Stimulated activated naive B cell treated with anti-CD40 and anti-IgM and Interleukin-4, amounts not matched to agents 10 μg/mL and 1 μg/mL and 100 μg/mL, for 72 hours (primary cell): ENCODE measurements at places on chromosomes 13 and 19.

DNA sequence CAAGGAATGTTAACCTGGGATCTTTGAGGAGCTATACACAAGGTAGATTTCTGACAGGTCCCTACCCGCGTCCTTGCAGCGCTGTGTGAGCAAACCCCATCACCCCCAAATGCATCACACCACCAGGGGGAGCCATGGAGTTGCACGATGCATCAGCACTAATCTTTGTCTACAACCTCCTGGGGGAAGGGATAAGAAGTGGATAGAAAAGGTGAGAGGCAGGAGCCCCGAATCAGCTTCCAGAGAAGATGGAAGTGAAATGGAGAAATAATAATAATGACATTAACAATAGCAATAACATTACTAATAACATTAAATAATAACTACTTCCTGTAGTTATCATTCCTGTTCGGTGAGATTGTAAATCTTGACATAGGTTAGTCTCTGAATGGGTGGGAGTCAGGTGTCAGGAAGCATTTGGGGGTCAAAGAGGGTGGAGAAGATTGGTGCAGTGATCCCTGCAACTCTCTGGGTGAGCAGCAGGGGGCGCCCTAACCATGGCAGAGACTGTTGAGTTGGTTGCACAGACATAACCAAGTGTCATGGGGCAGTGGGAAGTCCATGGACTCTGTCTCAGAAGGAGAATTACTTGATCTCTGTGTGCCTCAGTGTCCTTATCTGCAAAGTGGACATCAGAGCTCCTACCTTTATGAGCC is 16.5 kb downstream of the SIGLEC7 start:
- H3K36me3 ChIP-seq: no peaks in the 10 kb centered on the region
- H3K4me3 ChIP-seq: no peak overlapping the region
- H3K27ac ChIP-seq: peak overlapping the region; percentile 52

DNA sequence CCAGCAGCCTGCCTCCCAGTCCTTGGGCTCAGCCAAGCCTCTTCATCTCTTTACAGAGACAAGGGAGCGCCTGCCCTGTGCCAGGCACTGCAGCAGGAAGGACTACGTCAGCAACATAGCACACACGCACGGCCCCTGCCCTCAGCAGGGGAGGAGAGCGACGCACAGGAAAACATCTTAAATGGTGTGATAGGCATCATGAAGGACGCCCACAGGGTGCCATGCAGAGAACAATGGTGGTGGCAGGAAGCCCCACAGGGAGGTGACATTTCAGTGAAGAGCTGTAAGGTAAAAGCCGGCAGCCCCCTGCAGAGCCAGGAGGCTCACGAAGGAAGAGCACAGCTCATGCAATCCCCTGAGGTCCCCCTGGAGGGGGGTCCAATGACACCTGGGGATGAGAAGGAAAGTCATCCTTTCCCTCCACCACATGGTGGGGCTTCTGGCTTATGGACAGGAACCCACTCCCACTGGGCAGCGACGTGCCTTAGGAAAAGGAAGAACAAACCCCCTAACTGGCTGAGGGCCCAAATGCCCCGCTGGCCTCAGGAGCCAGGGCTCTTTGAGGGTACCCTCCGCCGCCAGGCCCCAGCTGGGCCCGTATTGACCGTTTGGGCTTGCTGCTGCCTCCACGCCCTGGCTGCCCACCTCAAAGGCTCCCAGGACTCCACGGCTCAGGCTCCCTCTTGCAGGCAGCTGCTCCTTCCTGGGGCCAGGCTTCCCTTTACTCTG is 37.3 kb upstream of the C13orf42 start:
- H3K27ac ChIP-seq: no peak overlapping the region
- DNase-seq: no peak
- H3K4me1 ChIP-seq: no peaks in the 10 kb centered on the region
- no peak overlapping the region for H3K4me3 ChIP-seq
- peaks cover 5% of the 10 kb centered on the region for H3K27me3 ChIP-seq
- H3K36me3 ChIP-seq: no peaks in the 10 kb centered on the region

DNA sequence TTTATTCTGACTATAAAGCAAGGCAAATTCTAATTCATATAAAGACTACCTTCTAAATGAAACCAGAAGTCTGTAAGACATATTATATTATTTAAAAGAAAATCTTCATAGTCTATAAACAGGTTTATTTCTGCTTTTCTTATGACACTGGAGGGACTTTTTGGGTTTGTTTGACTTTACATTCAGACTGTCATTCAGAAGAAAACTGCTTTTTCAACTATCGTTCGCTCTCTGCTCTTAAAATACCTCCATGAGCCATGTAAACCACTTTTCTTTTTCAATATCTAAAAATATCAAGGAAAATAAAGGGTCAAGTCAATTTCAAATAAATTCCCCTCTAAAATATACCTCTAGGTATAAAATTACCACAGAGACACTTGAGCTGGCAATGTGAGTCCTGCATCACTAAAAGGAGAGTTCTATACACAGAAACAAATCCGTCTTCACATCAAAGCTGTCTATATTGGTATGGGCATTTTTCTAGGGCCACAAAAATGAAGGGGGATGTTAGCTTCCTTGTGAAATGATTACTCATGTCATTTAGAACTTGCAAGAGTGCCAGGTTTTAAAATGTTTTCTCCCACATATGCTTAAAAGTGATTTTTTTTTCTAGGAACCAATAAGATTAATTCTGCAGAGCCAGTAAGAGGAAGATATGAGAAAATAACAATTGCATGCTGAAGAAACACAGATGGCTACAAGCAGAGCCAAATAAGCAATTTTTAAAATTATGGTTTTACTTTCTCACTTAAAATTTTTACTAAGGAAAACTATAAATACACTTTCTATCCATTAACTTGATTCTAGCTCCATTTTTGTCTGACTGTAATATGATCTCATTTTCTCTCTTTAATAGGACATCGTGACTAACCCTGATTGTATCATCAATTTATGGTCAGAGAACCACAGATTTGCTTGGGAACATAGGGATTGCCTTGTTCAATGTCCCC is 181.8 kb downstream of the TBC1D4 start:
- peaks cover 30% of the 10 kb centered on the region for H3K4me1 ChIP-seq
- H3K27ac ChIP-seq: peak overlapping the region; percentile 42
- DNase-seq: no peak
- H3K36me3 ChIP-seq: peaks cover 34% of the 10 kb centered on the region
- H3K27me3 ChIP-seq: no peaks in the 10 kb centered on the region

- H3K4me3 ChIP-seq: no peak overlapping the region
- DNase-seq: no peak
- no peak overlapping the region for H3K27ac ChIP-seq
- H3K27me3 ChIP-seq: no peaks in the 10 kb centered on the region
Observed at GRCh38 chr13:110173247-110173818, 133.6 kb downstream of the COL4A1 start.

GRCh38 chr19:11382898-11383705 is 1.0 kb downstream of the EPOR start:
- H3K27me3 ChIP-seq: peaks cover 5% of the 10 kb centered on the region
- H3K4me3 ChIP-seq: peak overlapping the region; percentile 83
- H3K4me1 ChIP-seq: peaks cover 53% of the 10 kb centered on the region
- peaks cover 6% of the 10 kb centered on the region for H3K36me3 ChIP-seq
- H3K27ac ChIP-seq: peak overlapping the region; percentile 77
- peak; percentile 21 for DNase-seq

GRCh38 chr13:28297341-28297740 is 159.0 kb downstream of the PAN3 start:
- peaks cover 21% of the 10 kb centered on the region for H3K4me1 ChIP-seq
- peak overlapping the region; percentile 26 for H3K27ac ChIP-seq
- H3K36me3 ChIP-seq: peaks cover 21% of the 10 kb centered on the region
- DNase-seq: no peak
- no peaks in the 10 kb centered on the region for H3K27me3 ChIP-seq
